Breast epithelium (tissue), 4 donors: ENCODE measurements at places on chromosomes 11 and 22.

DNA sequence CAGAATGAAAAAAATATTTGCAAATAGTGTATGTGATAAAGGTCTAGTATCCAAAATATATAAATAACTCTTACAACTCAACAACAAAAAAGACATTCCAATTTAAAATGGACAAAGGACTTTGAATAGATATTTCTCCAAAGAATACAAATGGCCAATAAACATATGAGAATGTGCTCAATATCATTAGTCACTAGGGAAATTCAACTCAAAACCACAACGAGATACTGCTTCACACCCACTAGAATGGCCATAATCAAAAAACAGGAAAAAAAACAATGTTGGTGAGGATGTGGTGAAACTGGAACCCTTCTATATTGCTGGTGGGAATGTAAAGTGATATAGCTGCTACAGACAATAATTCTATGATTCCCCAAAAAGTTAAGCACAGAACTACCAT is 38.6 kb upstream of the RPS13 start:
- no peak for DNase-seq
- no peak overlapping the region for H3K27ac ChIP-seq
- no peak overlapping the region for H3K4me3 ChIP-seq
- H3K36me3 ChIP-seq = no peaks in the 10 kb centered on the region
- H3K27me3 ChIP-seq = no peaks in the 10 kb centered on the region
- H3K4me1 ChIP-seq = no peaks in the 10 kb centered on the region

GRCh38 chr11:93512073-93512475 is 31.1 kb downstream of the SMCO4 start:
- no peaks in the 10 kb centered on the region for H3K4me1 ChIP-seq
- H3K4me3 ChIP-seq = no peak overlapping the region
- no peak for DNase-seq
- H3K36me3 ChIP-seq = no peaks in the 10 kb centered on the region
- no peak overlapping the region for H3K27ac ChIP-seq
- no peaks in the 10 kb centered on the region for H3K27me3 ChIP-seq

DNA sequence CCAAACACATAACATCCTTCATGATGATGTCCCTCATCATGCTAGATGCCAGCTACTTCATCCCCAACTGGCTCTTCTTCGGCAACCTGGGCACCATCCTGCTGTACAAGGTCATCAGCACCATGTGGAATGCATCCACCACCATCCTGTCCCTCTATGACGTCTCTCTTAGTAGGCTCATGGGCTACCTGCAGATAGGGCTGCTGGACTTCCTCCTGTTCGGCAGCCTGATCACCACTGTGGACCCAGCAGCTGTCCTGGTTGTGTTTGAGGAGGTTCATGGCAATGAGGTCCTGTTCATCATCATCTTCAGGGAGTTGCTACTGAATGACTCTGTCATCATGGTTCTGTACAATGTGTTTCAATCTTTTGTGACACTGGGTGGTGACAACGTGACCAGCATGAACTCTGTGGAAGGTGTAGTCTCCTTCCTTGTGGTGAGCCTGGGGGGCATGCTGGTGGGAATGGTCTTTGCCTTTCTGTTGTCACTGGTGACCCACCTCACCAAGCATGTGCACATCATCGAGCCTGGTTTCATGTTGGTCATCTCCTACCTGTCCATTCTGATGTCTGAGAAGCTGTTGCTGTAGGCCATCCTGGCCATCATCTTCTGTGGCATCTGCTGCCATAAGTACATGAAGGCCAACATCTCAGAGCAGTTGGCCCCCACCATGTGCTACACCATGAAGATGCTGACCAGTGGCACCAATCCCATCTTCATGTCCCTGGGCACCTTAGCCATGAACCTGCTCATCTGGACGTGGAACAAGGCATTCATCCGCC is 120.7 kb upstream of the SERPIND1 start:
- no peaks in the 10 kb centered on the region for H3K27me3 ChIP-seq
- no peaks in the 10 kb centered on the region for H3K36me3 ChIP-seq
- DNase-seq = peak; percentile 11
- H3K4me3 ChIP-seq = no peak overlapping the region
- H3K4me1 ChIP-seq = no peaks in the 10 kb centered on the region
- no peak overlapping the region for H3K27ac ChIP-seq

DNA sequence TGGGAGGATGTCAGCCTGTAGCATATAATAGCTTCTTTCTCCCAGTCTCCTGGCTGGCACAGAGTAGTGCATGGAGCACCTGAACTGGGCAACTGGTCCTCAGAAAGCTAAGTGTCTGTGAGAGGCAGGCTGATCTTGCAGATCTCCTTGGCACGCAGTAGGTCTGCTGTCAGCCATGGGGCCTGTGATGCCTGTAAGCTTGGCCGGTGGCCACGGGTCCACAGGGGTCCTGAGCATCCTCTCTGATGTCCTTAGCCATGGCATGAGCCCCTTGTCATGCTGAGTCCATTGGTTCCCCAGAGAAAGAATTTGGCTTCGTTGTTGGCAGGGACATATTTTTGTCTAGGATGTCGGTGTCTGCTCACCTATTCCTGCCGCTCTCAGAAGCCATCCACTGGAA is 25.0 kb downstream of the AMPD3 start:
- no peak for DNase-seq
- no peak overlapping the region for H3K27ac ChIP-seq
- no peaks in the 10 kb centered on the region for H3K36me3 ChIP-seq
- no peaks in the 10 kb centered on the region for H3K4me1 ChIP-seq
